ENCODE measurements at places on chromosomes 16 and 17.
A peak's percentile ranks its signal among the peaks of the same experiment; 100 is the strongest.

DNA sequence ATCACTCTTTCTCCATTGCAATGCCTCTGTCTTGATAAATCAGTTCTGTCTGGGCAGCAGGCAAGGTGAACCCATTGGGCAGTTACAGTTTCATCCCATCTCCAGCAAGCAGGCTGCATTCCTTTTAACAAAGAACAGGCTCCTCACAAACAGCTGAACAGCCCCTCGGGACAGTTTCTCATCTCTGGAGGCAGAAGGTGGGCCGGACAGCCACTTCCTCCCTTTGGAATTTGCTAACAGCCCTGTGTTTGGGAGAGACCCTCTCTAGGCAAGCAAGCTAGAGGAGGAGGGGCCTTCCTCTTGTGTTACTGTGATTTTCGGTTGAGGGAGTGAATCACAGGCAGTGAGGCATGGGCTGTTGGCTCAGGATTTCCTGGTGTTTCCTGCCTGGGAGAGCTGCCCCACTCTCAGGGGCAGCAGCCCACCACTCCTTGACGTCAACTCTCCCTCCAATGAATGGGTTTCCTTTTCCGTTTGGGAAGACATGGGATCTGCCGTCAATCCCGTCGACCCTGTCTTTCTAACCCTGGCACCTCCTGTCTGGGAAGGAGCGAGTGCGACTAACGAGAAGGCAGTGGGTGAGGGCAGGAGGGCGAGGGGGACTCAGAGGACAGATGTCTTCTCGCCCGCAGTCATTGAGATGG, 3.7 kb upstream of the PGS1 start:
- no peak for DNase-seq

- DNase-seq, result no peak
Observed at GRCh38 chr16:84990782-84991181, 20.6 kb downstream of the ZDHHC7 start.

DNA sequence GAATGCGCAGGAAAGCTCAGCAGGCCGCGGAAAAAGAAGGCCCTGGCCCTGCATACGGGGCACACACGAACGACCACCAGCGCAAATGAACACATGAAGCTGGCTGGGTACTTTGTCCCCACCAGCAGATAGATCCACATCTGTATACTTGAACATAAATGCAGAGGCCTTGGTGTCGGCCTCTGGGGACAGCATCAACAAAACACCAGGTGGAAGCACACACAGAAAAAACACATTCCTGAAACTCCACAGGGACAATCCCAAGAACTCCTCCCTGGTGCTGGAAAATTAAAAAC, 606 bp upstream of the ZBTB4 start:
- DNase-seq, result no peak

- DNase-seq, result no peak
Observed at GRCh38 chr16:30053376-30054015, 12.1 kb upstream of the ALDOA start.

DNA sequence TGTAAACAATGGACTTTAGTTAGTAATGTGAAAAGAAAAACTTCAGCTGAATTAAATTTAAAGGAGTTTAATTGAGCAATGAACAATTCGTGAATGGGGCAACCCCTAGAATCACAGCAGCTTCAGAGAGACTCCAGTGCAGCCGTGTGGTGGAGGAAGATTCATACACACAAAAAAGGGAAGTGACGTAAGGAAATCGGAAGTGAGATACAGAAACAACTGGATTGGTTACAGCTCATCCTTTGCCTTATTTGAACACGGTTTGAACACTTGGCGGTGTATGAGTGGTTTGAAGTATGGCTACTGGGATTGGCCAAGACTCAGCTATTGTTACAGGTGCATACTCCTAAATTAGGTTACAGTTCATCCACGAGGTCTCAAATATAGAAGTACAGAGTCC, 460.4 kb upstream of the ASIC2 start:
- no peak for DNase-seq

- no peak for DNase-seq
Observed at GRCh38 chr17:61380836-61381525, 18.7 kb upstream of the TBX2 start.

DNA sequence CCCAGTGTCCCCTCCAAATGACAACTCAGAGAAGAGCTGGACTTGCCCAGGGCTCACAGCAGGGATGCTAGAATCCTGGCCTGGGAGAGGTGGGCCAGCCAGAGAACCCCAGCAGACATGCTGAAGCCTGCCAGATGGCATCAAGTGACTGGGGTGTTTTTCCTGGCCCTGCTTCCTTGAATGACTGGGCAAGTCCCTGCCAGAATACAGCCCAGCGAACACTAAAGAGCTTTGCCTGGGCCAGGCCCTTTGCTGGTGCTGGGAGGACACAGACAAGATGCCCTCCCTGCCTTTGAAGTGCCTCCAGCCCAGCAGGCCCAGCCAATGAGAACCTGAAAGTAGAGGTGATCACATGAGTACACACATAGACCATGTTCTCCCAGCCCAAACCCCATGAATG, 11.5 kb downstream of the ZNF319 start:
- no peak for DNase-seq

DNA sequence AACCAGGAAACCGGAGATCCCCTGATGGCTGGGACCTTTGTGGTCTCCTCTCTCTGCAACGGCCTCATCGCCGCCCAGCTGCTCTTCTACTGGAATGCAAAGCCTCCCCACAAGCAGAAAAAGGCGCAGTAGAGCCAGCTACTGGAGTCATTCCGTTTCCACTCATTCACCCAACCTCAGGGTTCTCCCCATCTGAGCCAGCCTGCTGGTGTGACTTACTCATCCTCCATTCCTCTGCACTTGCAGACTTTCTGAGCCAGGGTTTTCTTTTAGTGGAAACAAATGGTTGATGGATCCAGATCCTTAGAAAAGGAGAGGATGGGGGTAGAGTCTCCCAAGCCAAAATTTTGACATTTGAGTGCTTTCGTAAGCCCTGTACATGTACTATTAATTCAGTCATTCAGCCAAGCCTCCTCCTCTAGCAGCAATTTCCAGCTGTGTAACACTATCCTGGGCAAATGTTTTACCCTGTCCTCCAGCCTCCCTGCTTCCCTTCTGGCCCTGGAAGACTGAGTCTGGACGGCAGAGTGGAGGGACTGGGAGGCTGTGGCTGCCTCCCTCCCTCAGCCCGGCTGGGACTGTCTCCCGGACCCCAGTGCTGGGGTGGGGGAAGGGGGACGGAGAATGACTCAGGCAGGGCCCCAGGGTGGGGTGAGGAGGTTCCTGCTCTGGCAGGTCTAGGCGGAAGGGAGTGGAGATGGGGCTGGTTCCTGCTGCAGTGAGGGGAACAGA, 2.3 kb downstream of the SOX15 start:
- no peak for DNase-seq

GRCh38 chr17:57305908-57306504, 49.7 kb downstream of the MSI2 start:
- no peak for DNase-seq

GRCh38 chr16:90000733-90001427, 18.4 kb downstream of the DBNDD1 start:
- DNase-seq, result no peak

GRCh38 chr17:57927048-57927723, 28.0 kb downstream of the CUEDC1 start:
- DNase-seq, result no peak

DNA sequence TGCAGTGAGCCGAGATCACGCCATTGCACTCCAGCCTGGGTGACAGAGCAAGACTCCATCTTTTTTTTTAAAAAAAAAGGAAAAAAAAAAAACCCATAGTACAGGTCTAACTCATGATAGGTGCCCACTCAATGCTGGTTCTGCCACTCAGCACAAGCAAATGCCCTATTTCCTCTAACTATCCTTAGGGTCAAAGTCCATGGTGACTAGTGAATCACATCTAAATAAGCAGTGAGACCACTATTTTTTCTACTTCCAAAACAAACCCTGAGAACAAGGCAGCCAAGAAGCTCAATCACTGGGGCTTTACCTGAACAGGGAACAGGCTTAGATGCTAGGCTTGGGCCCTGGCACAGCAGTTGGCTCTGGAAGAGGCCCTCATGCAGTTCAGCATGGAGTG, 3.4 kb downstream of the BLTP2 start:
- DNase-seq, result no peak

DNA sequence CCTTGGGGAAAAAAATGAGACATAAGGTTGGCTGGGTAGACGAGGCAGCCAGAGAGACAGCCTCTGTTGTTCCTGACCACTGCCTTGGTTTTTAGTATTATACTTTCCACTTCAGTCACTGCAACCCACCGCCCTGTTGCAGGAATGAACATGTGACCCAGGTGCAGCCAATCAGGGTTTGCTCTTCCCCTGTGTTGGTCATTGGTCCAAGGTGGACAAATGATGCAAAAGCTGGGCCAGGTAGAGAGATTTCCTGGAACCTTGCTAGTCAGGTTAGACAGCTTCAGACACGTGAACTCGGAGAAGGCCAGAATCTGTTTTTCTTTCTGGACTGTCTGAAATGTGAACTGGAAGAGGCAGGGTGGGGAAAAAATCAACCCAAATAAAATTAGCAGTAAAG, 452.4 kb upstream of the RBFOX1 start:
- DNase-seq, result no peak

GRCh38 chr17:73986641-73987177, 216.8 kb upstream of the RPL38 start:
- no peak for DNase-seq

DNA sequence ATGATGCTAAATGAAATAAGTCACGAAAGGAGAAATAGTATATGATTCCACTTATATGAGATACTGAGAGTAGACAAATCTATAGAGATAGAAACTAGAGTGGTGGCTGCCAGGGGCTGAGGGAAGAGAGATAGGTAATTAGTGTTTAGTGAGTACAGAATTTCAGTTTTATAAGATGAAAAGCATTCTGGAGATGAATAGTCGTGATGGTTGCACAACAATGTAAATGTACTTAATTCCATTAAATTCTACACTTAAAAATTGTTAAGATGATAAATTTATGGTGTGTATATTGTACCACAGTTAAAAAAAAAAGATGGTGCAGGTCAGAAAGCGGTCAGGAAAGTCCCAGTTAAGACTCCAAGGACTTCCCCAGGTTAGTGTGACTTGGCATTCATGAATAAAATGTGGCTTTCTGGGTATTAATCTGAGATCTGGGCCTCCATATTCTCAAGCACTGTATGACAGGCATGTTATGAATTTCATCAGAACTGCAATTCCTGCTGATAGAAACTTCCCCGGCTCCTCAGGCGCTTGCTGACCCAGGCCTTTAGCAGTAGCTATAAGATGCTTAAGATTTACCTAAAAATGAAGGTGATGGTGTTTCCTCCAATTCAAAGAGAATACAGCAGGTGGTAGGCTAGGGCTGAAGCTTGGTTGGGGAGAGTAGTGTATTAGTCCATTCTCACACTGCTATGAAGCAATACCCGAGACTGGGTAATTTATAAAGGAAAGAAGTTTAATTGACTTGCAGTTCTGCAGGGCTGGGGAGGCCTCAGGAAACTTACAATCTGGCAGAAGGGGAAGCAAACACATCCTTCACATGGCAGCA, 115.3 kb upstream of the SOX9 start:
- no peak for DNase-seq

DNA sequence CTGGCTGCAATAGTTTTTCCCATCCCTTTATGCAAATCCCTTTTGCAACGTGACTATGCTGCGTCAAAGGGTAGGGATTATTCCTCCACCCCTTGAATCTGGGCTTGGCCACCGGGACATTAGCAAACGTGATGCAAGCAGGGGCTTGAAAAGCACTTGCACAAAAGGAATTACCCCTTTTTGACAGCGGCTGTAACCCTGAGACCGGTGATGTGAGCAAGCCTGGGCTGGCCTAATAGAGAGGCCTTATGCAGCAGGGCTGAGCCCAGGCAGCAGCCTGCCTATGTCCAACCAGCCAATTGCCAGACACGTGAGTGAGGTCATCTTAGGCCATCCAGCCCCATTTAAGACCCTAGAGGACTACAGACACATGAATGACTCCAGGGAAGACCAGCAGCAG, 30.4 kb upstream of the PAFAH1B1 start:
- no peak for DNase-seq

DNA sequence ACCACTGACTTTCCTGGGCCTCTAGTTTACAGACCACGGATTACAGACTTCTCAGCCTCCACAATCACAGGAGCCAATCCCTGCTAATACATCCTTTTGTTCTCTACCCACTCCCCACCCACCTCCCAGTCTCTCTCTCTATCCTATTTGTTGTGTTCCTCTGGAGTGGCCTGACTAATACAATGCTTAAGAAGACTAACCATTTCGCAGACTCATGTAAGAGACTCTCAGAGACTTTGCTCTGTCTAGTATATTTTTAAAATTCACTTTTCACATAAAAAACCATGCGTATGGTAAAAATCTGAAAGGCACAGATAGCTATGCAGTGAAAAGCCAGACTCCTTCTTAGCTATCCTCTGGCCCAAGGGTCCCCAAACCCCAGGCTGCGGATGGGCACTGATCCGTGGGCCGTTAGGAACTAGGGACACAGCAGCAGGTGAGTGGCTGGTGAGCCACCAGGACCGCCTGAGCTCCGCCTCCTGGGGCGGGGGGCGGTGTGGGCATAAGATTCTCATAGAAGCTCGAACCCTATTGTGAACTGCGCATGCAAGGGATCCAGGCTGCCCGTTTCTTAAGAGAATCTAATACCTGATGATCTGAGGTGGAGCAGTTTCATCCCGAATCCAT, 7.6 kb downstream of the PIK3R6 start:
- no peak for DNase-seq

DNA sequence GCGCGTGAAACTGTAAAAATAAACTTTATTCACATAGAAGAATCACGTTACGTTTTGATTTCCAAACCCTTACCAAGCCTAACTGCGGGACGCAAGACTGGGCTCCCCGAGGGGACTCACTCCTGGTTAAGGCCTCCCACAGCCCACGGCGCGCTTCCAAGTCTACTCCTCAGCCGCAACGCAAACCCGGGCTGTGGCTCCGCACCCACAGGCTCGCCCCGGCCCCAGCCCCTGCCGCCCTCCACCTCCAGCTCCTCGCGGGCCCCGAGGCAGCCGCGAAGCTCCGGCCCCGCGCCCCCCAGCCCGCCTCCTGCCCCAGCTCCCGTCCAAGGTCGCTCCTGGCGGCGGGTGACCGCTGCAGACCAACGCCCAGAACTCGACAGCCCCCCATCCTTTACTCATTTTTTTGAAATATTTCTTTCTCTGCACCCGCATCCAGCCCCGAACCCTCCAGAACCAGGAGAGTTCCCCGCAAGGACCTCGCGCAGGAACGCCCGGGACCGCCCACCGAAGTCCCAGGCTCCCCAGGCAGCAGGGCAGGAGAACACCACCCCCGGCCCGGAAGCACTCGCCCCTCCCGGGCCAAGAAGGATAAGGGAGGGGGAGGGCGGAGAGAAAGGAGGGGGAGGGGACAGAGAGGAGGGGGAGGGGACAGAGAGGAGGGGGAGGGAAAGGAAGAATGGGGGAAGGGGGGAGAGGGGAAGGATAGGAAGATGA, 912 bp downstream of the USP22 start:
- DNase-seq, result no peak

DNA sequence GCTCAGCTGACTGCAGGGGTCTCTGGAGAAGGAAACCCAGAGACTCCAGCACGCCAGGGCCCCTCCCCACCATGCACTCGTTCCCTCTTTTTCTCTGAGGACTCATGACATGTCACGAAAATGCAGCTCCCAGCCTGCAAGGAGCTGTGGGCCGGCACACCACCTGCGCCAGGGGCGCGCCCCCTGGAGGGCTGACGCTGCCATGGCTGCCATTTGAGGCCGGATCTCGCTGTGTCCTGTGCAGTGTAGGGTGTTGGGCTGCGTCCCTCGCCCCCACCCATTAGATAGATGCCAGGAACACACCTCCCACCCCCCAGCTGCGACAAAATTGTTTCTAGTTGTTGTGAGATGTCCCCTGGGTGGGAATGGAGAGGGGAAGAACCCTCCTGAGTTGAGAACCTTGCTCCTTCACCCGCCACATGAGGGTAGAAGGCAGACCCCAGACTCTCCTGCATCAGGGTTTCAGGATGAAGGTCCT, 8.2 kb downstream of the SYNGR2 start:
- DNase-seq, result peak; percentile 72

Data from stimulated activated CD4-positive, alpha-beta T cell treated with anti-CD3 and anti-CD28 coated beads, Interleukin-1b, Interleukin-23, amount 100 ng/mL, for 1 hour (primary cell).